ENCODE measurements at places on chromosomes 3 and 15. TPM values are rescaled to one million over a fixed set of nuclear protein-coding genes. Genes with fewer than 3 reads are reported as not detected.
A peak's percentile ranks its signal among the peaks of the same experiment; 100 is the strongest.

Gene WWTR1
- polyA plus RNA-seq = 0.60 TPM

Gene PRSS50
- 0.13 TPM for polyA plus RNA-seq

Gene TMCC1
- polyA plus RNA-seq = 5.6 TPM

Gene PLA2G4D
- not detected for polyA plus RNA-seq

DNA sequence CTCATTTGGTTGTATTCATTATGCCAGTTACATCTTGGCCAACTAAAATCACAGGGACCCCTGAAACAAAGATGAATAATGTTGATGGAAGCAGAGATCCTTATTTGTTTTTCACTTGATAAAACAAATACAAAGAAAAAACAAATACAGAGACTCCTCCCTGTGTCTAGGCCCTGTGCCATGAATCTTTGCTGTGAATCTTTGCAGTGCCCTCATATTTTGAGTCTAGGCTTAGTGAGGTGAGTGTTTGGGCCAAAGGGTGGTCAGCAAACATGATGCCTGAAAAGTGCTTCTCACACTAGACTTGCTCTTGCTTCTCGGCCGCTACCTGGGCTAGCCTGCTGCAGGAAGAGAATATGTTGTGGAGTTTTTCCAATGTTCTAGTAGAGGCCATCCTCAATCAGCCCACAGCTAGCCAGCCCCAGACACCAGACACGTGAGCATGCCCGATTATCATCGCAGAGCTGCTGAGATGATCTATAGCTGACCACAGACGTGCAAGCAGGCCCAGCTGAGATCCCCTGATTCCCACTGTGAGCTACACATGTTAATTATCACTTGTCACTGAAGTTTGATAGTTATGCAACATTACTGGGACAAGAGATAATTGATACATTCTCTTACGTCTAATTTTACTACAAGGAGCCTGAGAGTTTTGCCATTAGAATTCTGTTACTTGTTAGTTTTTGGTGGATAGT is 191.4 kb downstream of the THRB start:
- H3K27me3 ChIP-seq = no peaks in the 10 kb centered on the region
- H3K4me3 ChIP-seq = no peak overlapping the region
- no peaks in the 10 kb centered on the region for H3K4me1 ChIP-seq
- H3K27ac ChIP-seq = no peak overlapping the region

GRCh38 chr3:89697321-89697916 is 590.0 kb downstream of the EPHA3 start:
- DNase-seq = no peak
- H3K27ac ChIP-seq = no peak overlapping the region
- no peaks in the 10 kb centered on the region for H3K27me3 ChIP-seq
- no peaks in the 10 kb centered on the region for H3K4me1 ChIP-seq
- H3K4me3 ChIP-seq = no peak overlapping the region

GRCh38 chr15:78640527-78641101 is 396 bp downstream of the CHRNB4 start:
- H3K36me3 ChIP-seq = no peaks in the 10 kb centered on the region
- H3K4me3 ChIP-seq = no peak overlapping the region
- no peak overlapping the region for H3K27ac ChIP-seq
- peaks cover 8% of the 10 kb centered on the region for H3K27me3 ChIP-seq
- no peak for DNase-seq

- H3K36me3 ChIP-seq = no peaks in the 10 kb centered on the region
- no peaks in the 10 kb centered on the region for H3K27me3 ChIP-seq
- H3K4me1 ChIP-seq = no peaks in the 10 kb centered on the region
- no peak overlapping the region for H3K4me3 ChIP-seq
- no peak overlapping the region for H3K27ac ChIP-seq
Observed at GRCh38 chr3:117144853-117145252, 435.3 kb downstream of the TUSC7 start.

DNA sequence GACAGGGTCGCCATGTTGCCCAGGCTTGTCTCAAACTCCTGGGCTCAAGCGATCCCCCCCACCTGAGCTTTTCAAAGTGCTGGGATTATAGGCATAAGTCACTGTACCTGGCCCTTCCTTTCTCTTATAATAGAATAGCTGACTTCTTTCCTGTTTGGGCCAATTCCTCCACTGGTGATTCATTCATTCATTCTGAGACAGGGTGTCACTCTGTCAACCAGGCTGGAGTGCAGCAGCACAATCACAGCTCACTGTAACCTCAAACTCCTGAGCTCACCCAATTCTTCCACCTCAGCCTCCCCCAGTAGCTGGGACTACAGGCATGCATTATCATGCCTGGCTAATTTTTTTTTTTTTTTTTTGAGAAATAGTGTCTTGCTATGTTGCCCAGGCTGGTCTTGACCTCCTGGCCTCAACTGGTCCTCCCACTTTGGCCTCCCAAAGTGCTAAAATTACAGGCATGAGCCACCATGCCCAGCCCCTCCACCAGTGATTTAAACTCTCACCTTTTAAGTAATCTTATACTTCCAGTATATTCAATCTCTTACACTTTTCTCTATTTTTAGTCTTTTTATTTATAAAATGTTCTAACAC is 20.9 kb downstream of the GNB4 start:
- no peak overlapping the region for H3K4me3 ChIP-seq
- no peaks in the 10 kb centered on the region for H3K27me3 ChIP-seq
- no peak for DNase-seq
- no peak overlapping the region for H3K27ac ChIP-seq

DNA sequence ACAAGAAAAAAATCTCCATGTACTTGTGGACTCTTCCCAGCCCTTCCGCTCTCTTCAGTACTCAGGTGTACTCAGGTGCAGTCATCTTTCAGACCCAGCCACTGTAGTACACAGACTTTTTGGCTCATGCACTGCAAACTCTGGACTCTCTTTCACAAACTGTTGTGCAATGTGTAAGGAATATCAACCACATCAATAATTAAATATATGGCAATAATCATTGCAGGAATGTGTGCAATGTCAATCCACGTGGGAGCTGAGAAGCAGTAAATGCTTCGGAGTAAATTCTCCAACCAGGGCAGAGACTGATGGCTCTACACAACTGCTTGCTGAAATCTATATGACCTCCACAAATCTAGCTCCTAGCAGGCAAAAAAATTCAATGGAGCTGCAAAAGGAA is 287.3 kb upstream of the COL8A1 start:
- no peaks in the 10 kb centered on the region for H3K27me3 ChIP-seq
- DNase-seq = no peak
- no peaks in the 10 kb centered on the region for H3K36me3 ChIP-seq
- H3K4me1 ChIP-seq = no peaks in the 10 kb centered on the region
- H3K27ac ChIP-seq = no peak overlapping the region
- no peak overlapping the region for H3K4me3 ChIP-seq

GRCh38 chr3:38519000-38519399 is 22.9 kb downstream of the EXOG start:
- H3K4me1 ChIP-seq = peaks cover 27% of the 10 kb centered on the region
- DNase-seq = no peak
- H3K4me3 ChIP-seq = no peak overlapping the region
- H3K27ac ChIP-seq = no peak overlapping the region
- H3K36me3 ChIP-seq = no peaks in the 10 kb centered on the region
- H3K27me3 ChIP-seq = no peaks in the 10 kb centered on the region

DNA sequence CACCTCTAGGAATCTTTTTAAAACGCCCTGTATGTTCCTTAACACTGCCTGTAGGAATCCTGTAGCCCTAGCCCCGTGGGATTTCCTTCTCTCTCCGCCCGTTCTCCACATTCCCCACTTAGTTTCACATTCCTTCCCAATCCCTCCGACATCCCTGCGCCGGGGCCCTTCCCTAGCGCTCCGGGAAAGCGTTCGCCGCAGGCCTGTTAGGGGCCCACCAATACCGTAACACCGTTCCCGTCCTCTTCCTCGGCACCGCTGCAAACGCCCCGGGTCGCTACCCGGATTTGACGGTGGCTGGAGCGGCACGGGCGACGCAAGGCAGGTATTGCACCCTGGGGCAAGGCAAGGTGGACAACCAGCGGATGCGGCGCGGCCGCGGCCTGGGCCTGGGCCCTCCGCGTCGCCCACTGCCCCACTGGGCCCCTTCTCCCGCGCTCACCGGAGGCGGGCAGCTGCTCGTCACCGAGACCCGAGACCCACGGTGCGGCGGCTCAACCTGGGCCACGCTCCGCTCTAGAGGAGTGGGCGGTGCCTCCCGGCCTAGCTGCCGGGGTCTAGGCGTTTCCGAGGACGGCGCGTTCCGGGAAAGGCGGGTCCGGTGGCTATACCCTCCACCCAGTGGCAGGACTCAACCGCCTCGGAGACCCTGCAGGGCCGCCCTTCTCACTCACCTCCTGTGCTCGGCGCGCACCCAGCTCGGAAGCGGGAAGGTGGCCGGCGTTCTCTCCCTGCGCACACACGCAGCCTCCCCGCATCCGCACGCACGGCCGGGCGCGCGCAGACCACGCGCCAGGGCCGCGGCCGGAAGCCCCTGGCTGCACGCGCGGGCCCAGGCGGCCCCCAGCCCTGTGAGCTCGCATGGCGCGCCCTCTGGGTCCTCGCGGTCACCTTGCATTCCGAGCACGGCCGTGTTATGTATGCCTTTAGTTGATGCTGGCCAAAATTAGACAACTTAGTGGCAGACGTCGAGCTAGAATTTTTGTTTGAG is at the start of gene B3GALNT1:
B3GALNT1 (minus strand) TSS at position 789 of the 991 bp plus-strand sequence. CDS start 18,595 bp downstream, outside the sequence.
- no peaks in the 10 kb centered on the region for H3K27me3 ChIP-seq
- H3K4me1 ChIP-seq = no peaks in the 10 kb centered on the region
- no peak within 1 kb of the TSS for H3K27ac ChIP-seq
- no peaks in the 10 kb centered on the region for H3K36me3 ChIP-seq
- H3K4me3 ChIP-seq = peak within 1 kb of the TSS; percentile 37
- DNase-seq = no peak

DNA sequence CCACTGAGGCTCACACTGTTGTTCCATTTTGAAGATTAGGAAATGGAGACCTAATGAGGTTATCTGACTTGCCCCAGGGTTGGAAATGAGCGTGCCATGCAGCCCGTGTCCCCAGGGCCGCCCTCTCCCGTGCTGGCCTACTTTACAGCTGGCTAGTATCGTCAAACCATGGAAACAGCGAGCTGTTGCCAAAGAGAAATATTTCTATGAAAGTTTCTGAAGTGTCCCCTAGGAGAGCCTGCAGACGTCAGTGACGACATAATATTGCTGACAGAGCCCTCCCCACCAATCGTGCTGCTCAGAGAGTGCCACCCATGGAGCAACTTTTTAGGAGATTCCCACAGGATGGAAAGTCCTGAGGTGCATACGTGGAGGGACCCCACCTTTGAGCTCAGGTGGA is 11.2 kb upstream of the FAM174B start:
- H3K4me3 ChIP-seq = no peak overlapping the region
- H3K36me3 ChIP-seq = no peaks in the 10 kb centered on the region
- DNase-seq = no peak
- H3K4me1 ChIP-seq = no peaks in the 10 kb centered on the region
- H3K27me3 ChIP-seq = no peaks in the 10 kb centered on the region

DNA sequence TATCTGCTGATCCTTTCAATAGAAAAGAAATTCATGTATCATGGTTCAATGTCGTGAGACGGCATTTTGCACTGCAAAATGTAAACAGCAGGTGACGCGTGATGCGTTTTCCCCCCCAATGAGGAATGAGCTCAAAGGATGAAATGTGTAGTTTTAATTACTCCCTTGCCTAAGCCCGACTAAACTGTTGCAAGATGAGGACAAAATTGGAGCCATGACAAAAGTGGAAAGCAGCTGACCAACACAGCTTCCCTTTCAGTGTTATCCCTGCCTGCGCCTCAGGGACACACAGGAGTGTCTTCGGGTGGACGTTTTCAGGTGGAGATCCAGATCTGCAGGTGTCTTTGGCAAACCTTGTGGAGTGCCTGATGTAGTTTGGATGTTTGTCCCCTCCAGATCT is 92.0 kb downstream of the GABRG3 start:
- DNase-seq = no peak
- H3K4me1 ChIP-seq = no peaks in the 10 kb centered on the region
- no peak overlapping the region for H3K27ac ChIP-seq

- H3K27me3 ChIP-seq = no peaks in the 10 kb centered on the region
- H3K4me1 ChIP-seq = no peaks in the 10 kb centered on the region
Observed at GRCh38 chr3:193686665-193687483, 93.9 kb downstream of the OPA1 start.

DNA sequence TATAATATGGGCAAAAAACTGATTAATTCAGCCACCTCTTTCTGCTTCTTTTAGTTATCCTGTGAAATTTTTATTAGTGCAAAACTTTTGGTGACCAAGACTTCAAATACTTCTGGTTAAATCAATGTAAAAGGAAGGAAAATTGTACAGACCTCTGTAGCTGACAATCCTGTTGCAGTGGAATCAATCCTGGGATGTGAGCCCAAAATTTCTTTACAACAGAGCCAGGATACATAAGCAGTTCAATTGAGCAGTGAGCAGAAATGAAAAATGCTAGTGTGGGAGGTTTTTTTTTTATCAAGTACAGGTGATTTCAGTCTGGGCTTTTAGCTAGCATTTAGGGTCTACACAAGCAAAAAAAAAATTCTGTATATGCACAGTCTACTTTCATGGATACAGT is 398.0 kb downstream of the OTOL1 start:
- no peak overlapping the region for H3K27ac ChIP-seq
- no peak for DNase-seq
- no peak overlapping the region for H3K4me3 ChIP-seq
- no peaks in the 10 kb centered on the region for H3K36me3 ChIP-seq
- no peaks in the 10 kb centered on the region for H3K27me3 ChIP-seq

GRCh38 chr15:80334521-80334920 is 69.7 kb upstream of the ARNT2 start:
- H3K4me1 ChIP-seq = no peaks in the 10 kb centered on the region
- DNase-seq = no peak
- no peaks in the 10 kb centered on the region for H3K27me3 ChIP-seq

DNA sequence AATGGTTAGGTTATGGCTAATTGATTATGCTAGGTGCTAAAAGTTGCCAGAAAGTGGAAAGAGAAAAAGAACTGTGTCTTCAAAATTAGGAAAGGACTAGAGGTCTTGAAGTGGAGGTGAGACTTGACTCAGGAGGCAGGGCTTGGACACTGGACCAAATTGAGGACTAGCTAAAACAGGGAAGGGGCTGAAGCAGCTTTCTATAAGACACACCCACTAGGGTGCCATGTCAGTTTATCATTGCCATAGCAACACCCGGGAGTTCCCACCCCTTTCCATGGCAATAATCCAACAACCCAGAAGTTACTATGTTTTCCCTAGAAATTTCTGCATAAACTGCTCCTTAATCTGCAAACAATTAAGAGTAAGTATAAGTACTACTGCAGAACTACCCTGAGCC is 42.9 kb upstream of the MITF start:
- no peak overlapping the region for H3K27ac ChIP-seq
- no peak overlapping the region for H3K4me3 ChIP-seq
- H3K36me3 ChIP-seq = no peaks in the 10 kb centered on the region
- H3K4me1 ChIP-seq = no peaks in the 10 kb centered on the region

All from CD8-positive, alpha-beta memory T cell (primary cell).